T-helper 17 cell (primary cell): ENCODE measurements at places on chromosomes 6 and 20.

- no peak for DNase-seq
Measured at GRCh38 chr6:108850669-108851465, 2.6 kb downstream of the ARMC2 start.

- DNase-seq: no peak
Measured at GRCh38 chr6:146357578-146358430, 185.8 kb upstream of the RAB32 start.

DNA sequence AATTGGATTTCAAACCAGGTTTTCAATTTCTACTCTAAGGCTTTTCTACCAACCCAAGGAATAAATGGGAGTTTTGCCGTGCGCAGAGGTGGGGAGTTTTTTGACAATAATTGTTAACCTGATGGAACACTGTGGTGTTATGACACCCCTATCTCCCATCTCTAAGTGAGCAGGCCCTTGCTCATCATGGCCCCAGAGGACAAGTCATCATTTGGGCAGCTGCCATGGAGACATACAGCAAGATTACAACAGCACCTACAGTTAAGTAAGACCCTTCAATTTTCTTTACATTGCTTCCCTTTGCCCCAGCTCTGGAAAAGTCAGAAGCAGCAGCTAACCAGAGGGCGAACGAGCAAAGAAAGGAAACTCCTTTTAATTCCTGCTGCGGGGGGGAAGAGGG is 54.3 kb downstream of the ADGRF5 start:
- no peak for DNase-seq

DNA sequence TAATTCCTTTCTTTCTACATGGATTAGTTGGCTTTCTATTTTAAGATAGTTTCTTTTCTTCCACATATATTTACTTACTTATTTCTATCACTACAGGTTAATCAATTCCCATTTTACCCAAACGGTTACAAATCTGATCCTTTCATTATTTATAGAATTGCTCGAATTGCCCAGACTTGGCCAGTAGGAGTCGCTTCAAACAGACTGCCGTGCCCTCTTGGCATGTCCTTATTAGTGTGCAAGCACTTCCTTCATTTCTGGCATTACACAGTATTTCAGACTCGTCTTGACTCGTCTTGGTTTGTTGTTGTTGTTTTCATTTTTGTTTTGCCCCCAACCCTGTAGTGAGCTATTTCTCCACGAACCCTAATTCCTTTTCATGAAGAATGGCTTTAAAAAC is 74.6 kb downstream of the SAMD3 start:
- no peak for DNase-seq

DNA sequence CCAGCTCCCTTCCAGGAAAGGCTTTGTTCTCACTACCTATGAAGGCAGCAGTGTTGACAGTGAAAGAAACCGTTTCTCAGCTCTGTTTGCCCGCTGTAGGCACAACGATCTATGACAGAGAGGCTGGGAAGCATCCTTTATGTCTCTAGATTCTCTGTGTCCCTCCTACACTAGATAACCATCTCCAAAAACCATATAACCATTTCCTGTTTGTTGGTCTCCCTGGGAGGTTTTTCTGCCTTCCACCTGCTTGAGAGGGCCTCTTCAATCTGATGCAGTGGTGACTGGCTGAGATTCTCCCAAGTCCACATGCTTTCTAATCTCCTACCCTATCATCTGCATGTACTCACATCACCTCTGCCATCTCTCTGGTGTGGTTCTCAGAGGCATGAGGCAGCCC is 32.0 kb upstream of the TMEM217 start:
- no peak for DNase-seq

GRCh38 chr6:168158213-168158979 is 79.4 kb upstream of the FRMD1 start:
- DNase-seq: no peak

DNA sequence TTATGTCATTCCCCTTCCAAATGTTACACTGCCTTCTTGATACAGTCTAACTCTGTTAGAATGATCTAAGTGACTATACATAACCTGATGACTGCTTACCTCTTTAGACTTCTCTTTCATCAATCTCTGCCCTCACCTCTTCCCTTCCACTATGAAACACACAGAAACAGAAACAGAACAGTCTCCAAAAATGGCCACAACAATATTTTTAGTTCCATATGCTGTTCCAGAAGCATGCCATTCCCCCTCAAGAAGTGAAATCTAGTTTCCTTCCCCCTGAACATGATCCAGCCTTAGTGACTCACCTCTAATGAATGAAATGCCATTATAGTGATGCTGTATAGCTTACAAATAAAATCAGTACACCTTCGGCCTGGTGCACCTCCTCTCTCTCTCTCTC is 229.3 kb upstream of the TENT5A start:
- no peak for DNase-seq

DNA sequence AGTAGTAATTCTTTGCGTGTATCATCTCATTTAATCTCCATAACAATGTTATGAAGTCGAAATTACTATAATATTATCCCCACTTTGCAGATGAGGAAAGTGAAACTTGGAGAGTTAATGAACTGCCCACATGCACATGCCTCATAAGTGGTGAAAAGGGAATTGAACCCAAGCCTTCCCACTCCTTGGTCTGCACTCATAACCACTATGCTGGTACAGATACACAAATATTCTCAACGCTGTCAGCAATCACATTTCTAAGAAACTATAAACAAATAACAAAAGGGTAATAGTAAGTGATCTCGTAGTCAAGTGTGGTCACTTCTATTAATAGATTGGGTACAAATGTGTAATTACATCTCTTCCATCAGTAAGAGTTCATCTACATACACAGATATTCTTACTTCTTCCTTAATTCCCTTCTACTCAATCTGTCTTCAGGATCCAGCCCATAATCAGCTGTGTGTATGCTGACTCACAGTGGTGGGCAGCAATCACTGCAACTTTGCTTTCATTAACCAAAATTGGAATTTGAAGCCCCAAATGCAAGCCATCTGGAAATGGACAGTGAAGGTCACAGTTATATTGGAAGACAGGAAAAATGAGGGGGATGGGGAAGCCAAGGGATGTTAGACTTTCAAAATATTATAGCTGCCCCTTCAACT is 6.6 kb downstream of the PRSS35 start:
- DNase-seq: no peak

DNA sequence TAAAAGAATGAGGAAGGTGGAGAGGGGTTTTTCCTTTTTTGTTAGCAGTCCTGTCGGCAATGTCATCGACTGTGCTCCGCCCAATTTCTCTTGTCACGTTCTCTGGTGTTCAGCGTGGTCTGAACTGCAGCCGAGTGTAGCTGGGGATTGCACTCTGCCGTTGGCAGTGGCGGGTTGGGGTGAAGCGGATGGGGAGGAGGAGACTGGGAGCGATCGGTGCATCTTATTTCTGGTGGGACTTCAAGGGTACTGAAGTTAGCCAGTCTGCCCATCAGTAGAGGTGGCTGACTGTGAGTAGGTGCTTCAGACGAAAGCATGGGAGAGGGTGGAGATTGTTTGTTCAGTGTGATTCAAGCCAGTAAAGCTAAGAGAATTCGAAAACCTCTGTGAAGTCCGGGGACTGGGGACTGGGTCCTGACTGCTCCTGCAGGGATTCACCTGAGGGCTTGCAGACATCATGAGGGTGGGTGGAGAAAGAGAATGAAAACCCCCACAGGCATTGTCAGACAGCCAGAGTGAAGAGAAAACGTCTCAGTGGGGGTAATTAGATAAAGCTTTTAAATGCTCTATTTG is 5.1 kb downstream of the RREB1 start:
- DNase-seq: no peak

DNA sequence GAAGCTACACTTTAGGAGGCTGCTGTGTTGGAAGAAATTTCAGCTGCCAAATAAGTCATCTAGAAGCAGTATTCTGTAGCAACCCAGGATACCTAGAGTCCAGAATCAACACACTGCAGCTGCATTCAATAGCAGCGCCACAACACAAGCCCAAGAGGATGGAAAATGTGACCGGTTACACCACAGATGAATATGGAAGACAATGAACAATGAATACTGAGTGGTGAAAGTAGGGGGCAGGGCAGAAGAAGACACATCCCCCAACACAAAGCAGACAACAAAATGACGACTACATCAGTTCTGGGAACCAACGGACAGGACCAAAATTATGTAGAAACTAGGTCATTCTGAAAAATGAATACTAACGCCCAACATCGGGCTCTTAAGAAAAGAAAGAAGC is 38.2 kb downstream of the KIF6 start:
- no peak for DNase-seq

DNA sequence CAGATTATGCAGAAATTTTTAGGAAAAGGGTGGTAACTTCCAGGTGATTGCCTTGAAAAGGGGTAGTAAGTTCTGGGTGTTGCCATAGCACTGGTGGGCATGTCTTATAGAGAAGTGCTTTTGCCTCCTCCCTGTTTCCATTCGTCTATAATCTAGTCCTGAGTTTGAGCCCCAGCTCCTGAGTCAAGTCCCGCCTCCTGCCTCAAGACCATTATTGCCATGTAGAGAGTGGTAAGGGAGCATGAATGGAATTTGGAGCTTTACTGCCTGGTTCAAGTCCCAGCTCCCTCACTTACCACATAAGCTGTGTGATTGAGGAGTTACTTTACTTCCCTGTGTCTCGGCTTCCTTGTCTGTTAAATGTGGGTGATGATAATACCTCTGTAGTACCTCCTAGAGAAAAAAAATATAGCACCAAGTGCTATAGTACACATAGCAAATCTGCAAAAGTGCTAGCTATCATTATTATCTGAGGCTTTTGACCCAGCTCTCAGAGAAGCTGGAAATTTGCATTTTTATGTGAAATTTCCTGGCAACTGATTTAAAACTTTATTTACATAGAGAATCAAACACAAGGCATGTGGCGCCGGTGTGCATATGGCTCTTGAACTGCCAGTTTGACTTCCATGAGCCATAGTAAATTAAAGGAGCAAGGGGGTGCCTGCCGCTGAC is 36.0 kb downstream of the TGM6 start:
- DNase-seq: no peak
